ENCODE measurements at places on chromosomes 5 and 9.

- no peak for DNase-seq
These were observed 106.1 kb upstream of the PRRC1 start for GRCh38 chr5:127411381-127411780.

GRCh38 chr5:135223891-135224625 lies 175.0 kb downstream of the MACROH2A1 start:
- no peak for DNase-seq

GRCh38 chr9:13023498-13023897 lies 248.7 kb downstream of the LURAP1L start:
- no peak for DNase-seq

DNA sequence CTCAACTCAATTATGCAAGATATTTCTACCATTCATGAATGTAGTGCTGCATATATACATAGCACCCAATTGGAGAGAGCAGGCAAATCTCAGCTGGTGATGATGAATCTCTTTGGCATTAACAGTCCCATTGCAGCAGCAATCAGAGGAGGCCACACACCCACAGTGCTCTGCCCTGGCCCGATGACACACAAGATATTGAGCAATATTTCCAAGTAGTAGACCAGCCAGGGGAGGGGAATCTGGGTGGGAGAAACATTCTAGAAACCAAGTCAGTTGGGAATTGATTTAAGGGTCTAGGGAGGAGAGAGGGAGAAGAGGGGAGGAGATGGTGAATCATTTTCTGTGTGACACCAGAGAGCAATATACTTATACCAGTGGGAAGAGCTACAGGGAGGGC lies 14.9 kb upstream of the C5orf63 start:
- no peak for DNase-seq

DNA sequence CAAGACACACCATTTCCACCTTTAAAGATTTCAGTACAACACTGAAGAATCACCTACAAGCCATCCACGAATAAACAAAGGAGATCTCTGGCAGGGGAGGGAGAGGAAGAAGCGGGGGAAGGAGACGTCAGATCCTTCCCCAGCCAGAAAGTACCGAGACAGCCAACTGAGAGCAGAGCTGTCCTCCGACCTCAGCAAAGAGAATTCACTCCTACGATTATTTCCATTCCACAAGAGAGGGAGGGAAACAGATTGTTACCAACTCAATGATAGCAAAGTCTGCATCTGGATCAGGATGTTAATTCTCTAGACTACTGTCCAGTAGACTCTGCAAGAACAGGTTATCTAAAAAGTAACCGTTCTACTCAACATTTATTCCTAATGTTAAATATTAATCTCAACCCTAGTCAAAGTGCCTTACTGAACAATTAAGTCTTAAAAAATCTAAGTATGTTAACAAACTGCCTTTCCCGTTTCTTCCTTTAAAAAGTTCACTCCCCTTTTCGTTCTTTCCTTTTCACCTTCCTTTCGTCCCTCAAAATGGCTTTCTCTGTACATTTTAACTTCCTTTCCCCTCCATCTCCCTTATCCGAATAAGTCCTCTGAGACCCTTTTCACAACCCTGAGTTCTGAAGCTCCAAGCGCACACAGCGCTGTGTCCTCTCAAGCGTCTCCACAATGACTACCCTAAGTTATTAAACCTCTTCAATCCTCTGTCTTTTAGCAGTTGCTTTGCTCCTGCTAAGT lies 1.4 kb downstream of the CHD1 start:
- peak; percentile 28 for DNase-seq

- DNase-seq, result no peak
These were observed 47.1 kb upstream of the ANGPTL2 start for GRCh38 chr9:127169575-127169883.
